ENCODE measurements at places on chromosomes 2 and 18.

GRCh38 chr2:230601510-230601909 is 111.1 kb upstream of the CAB39 start:
- DNase-seq = no peak

DNA sequence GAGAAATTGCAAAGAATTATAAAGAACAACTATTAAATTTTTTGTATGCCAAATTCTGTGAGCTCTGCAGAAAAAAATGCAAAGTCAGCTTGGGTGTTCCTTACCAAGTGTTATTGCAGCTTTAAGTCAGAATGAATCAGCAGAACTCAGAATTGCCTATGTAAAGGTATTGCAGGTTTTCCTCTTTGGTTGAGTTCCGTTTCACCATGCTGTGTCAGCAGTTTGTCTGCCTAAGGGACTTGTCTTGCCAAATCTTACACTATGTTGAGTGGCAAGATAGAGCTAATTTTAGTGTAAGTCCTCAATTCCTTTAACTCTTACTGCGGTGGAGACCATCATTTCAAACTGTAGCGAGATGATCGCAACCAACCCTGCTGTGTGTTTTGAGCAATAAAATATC is 38.8 kb downstream of the ADAM23 start:
- no peak for DNase-seq

- no peak for DNase-seq
Measured at GRCh38 chr2:58957188-58957840, 716.2 kb upstream of the FANCL start.

DNA sequence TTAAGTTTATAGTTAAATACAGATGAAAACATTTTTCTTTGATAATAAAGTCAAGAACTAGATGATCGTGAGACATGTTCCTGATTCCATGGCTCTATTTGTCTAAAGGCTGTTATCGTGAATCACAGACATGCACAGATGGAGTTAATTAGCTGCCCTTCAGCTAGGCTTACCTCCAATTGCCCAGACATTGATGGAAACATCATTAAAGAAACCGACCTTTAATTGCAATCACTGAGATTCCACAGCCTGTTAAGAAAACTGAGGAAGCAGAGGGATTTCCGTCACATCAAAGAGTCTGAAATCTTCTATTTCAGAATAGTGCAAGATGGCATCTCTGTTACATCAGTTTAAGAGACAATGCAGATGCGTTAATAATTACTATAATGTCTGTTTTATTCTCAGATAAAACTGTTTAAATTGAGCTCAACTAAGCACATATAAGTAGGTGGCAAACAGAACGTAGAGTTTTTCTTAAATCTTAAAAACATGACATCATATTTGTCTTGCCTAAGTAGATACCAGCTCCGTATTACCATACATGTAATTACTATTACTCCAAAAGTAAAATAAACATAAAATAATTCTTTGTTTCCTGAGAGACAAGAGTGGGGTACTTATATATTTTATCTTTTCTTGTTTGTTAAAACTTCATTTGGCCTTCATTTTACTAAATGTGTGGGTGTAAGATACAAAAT is 23.9 kb upstream of the CRACDL start:
- no peak for DNase-seq

DNA sequence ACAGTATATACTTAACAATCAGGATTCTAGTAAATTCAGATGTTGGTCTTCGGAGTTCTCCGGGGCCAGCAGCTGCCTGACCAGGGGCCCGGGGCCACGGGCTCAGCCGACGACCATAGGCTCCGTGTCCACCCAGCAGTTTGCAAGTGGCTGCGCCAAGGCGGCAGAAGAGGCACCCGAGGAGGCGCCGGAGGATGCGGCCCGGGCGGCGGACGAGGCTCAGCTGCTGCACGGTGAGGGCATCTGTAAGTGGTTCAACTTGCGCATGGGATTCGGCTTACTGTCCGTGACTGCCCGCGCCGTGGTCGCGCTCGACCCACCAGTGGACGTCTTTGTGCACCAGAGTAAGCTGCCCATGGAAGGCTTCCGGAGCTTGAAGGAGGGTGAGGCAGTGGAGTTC is 136.3 kb downstream of the NUP35 start:
- no peak for DNase-seq

GRCh38 chr2:86213056-86213455 is 13.8 kb downstream of the MRPL35 start:
- no peak for DNase-seq

DNA sequence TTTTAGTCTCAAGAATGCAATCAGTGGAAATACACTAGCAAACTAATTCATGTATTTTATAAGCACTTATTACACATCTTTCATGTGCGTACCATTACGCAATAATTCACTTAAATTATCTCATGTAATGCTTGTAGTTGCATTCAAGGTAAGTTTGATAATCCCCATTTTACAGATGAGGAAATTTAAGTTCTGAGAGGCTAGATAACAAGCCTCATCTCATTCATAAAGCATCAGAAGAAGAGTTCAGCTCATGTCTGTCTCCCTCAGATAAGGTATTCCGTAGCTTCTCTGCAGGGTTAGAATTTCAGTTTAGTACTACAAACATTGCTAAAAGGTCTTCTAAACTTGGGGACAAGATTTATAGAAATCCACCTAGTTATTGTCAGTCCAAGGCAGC is 47.8 kb downstream of the HNMT start:
- DNase-seq = no peak

DNA sequence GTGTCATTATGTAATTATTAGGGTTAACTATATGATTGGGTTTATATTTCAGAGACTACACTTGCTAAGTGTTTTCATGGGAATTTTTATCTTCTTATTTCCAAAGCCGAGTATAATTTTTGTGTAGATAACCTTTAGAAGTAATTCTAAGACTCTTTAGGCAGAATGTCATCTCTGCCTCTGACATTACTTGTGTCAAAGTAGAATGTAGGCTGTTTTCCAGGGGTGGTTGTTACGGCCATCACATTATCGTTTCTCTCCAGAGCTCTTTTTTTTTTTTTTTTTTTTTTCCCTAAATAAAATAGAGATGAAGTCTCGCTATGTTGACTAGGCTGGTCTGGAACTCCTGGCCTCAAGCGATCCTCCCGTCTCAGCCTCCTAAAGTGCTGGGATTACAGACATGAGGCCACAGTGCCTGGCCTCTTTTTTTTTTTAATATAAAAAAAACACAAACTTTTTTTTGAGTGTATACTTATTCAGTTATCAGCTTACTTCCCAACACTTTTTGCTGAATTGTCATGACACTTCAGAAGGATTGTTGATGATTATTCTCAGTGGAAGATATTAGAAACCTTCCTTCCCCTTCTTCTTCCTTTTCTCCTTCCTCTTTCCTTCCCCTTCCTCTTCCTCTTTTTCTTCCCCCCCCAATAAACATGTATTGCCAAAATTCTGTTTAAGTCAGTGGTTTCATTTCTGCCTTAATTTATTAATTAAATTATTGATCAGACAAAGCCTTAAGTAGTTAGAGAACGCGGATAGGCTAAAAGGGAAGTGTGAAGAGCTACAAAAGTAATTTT is 2.3 kb downstream of the PIKFYVE start:
- no peak for DNase-seq

- DNase-seq = peak; percentile 38
Measured at GRCh38 chr18:79465392-79465991, 69.8 kb downstream of the NFATC1 start.

GRCh38 chr2:36403675-36404230 is 48.2 kb downstream of the CRIM1 start:
- DNase-seq = peak; percentile 99

GRCh38 chr2:181174611-181175580 is 194.5 kb downstream of the UBE2E3 start:
- DNase-seq = peak; percentile 15

GRCh38 chr2:242011167-242011513 is 141.6 kb downstream of the RTP5 start:
- no peak for DNase-seq

DNA sequence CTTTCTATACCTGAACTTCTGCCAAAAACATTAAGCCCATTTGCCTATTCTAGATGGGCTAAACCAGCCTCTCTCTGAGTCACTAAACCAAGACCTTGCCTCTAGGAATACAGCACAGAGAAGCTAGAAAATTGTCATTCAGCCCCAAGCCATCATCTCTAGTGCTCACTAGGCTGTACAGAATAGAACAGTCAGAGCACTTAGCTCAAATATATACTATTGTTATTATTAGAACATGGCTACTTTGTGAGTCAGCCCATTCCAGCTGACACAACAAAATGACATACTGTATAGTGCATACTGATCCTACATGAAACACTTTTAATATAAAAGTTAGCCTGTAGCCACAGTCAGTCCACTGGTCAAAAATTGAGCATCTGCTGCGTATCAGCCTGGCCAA is 418.8 kb downstream of the NRXN1 start:
- DNase-seq = peak; percentile 2

DNA sequence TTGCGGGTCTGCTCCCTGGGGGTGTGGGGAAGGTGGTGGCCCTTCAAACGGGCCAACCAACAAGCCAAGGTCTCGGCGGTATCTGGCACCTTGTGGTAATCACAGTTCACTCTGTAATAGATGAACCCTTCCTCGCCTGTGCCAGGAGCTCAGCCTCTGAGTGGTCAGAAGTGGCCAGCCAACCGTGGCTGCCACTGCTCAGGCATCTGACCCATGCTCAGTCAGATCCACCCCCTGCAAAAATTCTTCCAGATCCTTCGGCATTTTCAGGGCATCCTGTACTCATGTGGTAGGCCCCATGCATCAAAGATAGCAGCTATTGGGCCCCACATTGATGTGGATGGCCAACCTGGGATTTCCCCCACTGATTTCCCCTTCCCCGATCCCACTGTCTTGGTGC is 39.6 kb upstream of the SERPINE2 start:
- DNase-seq = peak; percentile 70

DNA sequence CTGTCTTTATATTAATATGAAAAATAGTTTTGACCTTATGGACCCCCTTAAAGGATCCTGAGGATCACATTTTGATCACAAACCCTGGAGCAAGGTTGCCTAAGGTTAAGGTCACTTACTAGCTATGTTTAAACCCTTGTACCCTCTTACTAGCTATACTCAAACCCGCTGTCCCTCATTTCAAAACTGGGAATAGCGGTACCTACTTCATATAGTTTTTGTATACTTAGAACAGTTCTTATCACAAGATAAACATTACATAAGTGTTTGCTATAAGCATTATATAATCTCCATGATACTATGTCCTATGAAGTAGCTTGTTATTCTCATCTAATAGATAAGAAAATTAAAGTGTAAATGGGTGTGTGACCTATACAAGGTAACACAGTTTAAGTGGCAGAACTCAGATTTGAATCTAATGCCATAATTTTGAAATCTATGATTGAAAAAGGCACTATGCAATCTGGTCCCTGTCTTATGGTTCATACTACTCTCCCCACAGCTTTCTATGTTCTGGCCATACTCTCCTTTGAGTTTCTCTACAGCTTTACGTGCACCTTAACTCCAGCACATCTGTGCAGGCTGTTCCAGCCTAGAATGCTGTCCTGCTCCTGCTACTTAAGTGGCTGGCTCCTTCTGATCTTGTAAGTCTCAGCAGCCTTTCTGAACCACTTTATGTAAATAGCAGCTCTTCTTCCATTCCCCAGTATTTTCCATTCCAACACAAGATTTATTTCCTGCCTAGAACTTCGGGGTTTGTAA is 30.4 kb downstream of the HYCC2 start:
- no peak for DNase-seq

DNA sequence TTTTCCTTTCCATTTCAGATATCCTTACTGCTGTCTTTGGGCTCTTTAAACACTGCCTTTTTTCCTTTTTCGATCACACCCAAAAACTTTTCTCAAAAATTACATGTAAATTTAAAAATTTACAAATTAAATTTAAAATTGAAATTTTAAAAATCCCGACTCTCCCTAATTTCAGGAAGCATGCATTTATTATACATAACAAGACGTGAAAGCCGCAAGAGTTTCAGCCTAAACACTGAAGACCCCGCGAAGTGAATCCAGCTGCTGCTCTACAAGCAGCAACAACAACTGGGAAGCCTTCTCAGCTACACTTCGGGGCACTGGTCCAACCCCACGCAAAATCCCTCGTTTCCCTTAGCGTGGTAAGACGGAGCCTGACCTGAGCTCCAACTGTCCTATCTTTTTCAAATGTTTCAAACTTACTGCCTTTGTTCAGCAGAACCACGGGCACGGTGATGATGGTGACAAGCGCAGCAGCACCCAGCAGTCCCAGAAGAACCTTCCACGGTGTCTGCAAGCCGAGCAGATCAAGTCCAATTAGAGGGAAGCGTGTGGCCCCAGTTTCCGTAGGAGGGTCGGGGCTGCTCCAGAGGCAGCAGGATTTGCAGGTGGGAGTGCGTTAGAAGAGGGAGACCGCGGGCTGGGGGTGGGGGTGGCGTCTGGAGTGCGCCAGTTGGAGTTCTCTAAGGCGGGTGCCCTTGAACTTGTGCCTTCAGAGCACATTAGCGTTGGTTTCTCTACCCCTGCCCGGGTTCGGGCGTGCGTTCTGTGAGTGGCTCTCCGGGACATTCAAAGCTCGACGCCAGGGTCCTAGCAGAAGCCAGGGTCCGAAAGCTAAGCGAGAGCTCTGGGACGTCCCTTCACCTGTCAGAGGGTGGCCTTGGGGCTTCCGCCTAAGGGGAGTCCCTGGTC is 783 bp downstream of the DPP4 start:
- DNase-seq = peak; percentile 39

- DNase-seq = no peak
Measured at GRCh38 chr2:160306985-160307384, 106.9 kb upstream of the ITGB6 start.

Data from kidney tubule cell (primary cell).